ENCODE measurements at places on chromosomes 7 and 10.
A peak's percentile ranks its signal among the peaks of the same experiment; 100 is the strongest.

GRCh38 chr7:54546081-54546985 lies 4.2 kb downstream of the VSTM2A start:
- DNase-seq, result peak; percentile 7

DNA sequence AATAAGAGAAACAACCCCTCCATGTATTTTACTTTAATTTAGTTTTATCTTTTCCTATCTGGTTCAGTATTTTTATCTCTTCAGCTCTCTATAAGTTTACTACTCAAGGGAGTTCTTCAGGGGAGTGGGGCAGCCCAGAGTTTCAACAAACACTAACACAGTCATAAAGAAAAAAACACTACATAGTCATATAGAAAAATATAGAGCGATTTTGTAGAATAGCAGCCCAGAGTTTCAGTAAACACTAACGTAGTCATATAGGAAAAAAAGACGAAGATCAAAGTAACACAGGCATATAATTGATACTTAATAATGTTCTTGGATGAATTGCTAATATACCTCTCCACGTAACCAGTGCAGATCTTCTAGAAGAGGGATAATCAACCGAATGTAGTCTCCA lies 54.7 kb downstream of the PON1 start:
- DNase-seq, result no peak

DNA sequence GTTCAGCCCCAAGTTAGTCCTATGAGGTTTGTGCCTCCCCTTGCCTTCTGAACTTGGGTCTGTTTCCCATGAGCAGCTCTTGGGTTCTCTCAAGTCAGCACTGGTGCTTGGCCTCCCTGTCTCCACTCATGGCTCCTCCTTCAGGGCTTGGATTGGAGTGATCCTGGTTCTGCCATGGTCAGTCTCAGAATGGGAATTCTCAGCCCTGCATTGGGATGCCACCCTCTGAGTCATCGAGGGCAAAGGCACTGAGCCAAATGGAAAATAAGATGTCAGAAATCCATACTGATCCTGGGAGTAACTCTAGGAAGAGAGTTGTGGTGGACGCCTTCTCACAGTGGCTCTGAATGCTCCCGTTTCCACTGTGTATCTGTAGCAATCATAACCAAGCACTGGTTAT lies 233.4 kb upstream of the HABP2 start:
- DNase-seq, result no peak

GRCh38 chr7:75854233-75854632 lies 24.6 kb upstream of the RHBDD2 start:
- no peak for DNase-seq

GRCh38 chr7:42915356-42915755 lies 3.5 kb upstream of the C7orf25 start:
- DNase-seq, result no peak

DNA sequence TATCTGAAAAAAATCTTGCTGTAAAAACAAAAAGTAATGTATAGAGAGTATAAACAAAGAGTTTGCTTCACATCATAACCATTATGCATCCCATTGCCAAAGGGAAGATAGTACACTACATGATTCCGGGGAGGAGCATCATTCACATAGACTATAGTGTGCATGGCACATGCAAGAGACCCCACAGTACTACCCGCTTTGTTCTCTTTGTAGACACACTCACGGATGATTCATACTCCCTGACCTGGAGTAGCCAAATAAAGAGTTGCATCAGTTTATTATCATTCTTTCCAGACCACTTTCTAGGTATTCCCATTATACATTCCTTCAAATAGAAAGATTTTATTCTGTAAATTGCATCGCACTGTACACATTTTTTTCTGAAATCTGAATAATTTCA lies 356.9 kb downstream of the PCDH15 start:
- DNase-seq, result no peak

All from stimulated activated CD4-positive, alpha-beta T cell treated with anti-CD3 and anti-CD28 coated beads, Interleukin-2, amount 100 ng/mL, for 24 hours (primary cell).